T-helper 1 cell treated with Interleukin-12 subunit alpha and Interleukin-12 subunit beta and Interleukin-4 antibody, amounts not matched to agents 30 ng/mL and 1 ng/mL, for 36 hours (primary cell): ENCODE measurements at places on chromosomes 2 and 18. TPM values are rescaled to one million over a fixed set of nuclear protein-coding genes. Genes with fewer than 3 reads are reported as not detected.

Gene DNPEP
- total RNA-seq, result 78.3 and 81.0 TPM in 2 replicates

Gene ITGB6
- total RNA-seq, result not detected in 2 replicates

Gene ZNF519
- 14.9 and 17.5 TPM in 2 replicates for total RNA-seq

Gene CLIP4
- 29.4 and 32.0 TPM in 2 replicates for total RNA-seq

Gene MARCO
- total RNA-seq, result not detected in 2 replicates

Gene HAUS1
- 39.5 and 39.8 TPM in 2 replicates for total RNA-seq

Gene POTEJ
- total RNA-seq, result not detected in 2 replicates

Gene ZNF892
- total RNA-seq, result 3.2 and 3.9 TPM in 2 replicates

Gene ERBB4
- not detected in 2 replicates for total RNA-seq

Gene NTSR2
- not detected in 2 replicates for total RNA-seq

Gene PLGLB2
- total RNA-seq, result 5.7 and 6.3 TPM in 2 replicates

Gene STARD6
- total RNA-seq, result 0.27 TPM in 1 of 2 replicates, not detected in the other

Gene C1GALT1C1L
- total RNA-seq, result 0.17 TPM in 1 of 2 replicates, not detected in the other

Gene TXNDC2
- not detected in 2 replicates for total RNA-seq

Gene GRHL1
- 1.1 and 1.8 TPM in 2 replicates for total RNA-seq

Gene MOCOS
- total RNA-seq, result 0.17 TPM in 2 replicates

Gene NETO1
- not detected in 2 replicates for total RNA-seq

Gene BMP10
- total RNA-seq, result 0.27 TPM in 1 of 2 replicates, not detected in the other

Gene TDRD15
- not detected in 2 replicates for total RNA-seq

Gene RFTN2
- not detected in 2 replicates for total RNA-seq

Gene GRB14
- not detected in 2 replicates for total RNA-seq

Gene HOXD13
- total RNA-seq, result not detected in 2 replicates

Gene WDR33
- 75.7 and 79.3 TPM in 2 replicates for total RNA-seq

Gene RHBDD1
- 38.7 and 41.6 TPM in 2 replicates for total RNA-seq

Gene CLK1
- 111 and 115 TPM in 2 replicates for total RNA-seq

Gene EFHD1
- total RNA-seq, result 0.86 and 1.3 TPM in 2 replicates

Gene CCDC68
- total RNA-seq, result not detected in 2 replicates

Gene NPPC
- total RNA-seq, result not detected in 2 replicates

Gene TMEM247
- not detected in 2 replicates for total RNA-seq

Gene ABHD1
- total RNA-seq, result 0.24 and 0.54 TPM in 2 replicates

Gene SPATS2L
- 44.2 and 45.4 TPM in 2 replicates for total RNA-seq

Gene IGFBP2
- 10.1 and 11.3 TPM in 2 replicates for total RNA-seq

Gene POTEI
- total RNA-seq, result not detected in 2 replicates

Gene UBXN4
- 133 and 136 TPM in 2 replicates for total RNA-seq

Gene AMER3
- not detected in 2 replicates for total RNA-seq

Gene PROC
- total RNA-seq, result not detected in 2 replicates

Gene GPC1
- 4.6 and 5.4 TPM in 2 replicates for total RNA-seq

Gene DYNAP
- total RNA-seq, result not detected in 2 replicates

Gene MFSD2B
- 0.07 and 0.44 TPM in 2 replicates for total RNA-seq

Gene FIGN
- total RNA-seq, result not detected in 2 replicates

Gene IL36B
- not detected in 2 replicates for total RNA-seq
